ENCODE measurements at places on chromosomes 7 and 10.

DNA sequence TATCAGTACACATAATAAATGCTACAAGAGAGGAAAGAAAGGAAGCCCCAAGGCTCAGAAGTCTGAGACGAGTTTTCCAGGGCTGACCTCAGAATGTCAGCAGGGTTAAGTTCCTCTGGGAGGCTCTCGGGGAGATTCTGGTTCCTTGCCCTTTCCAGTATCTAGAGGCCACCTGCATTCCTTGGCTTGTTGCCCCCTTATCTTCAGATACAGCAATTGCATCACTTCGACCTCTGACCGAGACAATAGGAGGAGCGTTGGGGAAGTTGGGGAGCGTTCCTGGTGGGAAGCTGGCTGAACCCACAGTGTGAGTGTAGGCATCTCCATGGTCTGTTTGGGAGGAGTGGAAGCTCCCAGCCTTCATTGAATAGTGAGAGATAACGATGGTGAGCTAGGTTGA lies 72.0 kb upstream of the MTPN start:
- DNase-seq = no peak

DNA sequence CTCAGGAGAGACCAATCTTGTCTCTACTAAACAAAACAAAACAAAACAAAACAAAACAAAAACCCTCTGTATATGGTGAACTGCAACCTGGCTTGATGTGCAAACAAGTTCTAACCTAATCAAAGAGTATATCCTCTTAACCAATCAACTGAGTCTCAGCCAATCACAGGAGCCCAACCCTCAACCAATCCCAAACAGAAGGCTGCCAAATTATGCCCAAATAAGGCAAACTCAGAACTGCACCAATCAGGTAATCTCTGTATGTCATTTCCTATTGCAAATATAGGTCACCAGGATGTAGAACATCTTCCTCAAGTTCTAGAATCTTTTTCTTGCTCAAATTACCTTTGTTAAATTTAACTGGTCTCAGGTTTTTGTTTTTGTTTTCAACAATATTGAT lies 5.2 kb downstream of the FAM133B start:
- DNase-seq = no peak

DNA sequence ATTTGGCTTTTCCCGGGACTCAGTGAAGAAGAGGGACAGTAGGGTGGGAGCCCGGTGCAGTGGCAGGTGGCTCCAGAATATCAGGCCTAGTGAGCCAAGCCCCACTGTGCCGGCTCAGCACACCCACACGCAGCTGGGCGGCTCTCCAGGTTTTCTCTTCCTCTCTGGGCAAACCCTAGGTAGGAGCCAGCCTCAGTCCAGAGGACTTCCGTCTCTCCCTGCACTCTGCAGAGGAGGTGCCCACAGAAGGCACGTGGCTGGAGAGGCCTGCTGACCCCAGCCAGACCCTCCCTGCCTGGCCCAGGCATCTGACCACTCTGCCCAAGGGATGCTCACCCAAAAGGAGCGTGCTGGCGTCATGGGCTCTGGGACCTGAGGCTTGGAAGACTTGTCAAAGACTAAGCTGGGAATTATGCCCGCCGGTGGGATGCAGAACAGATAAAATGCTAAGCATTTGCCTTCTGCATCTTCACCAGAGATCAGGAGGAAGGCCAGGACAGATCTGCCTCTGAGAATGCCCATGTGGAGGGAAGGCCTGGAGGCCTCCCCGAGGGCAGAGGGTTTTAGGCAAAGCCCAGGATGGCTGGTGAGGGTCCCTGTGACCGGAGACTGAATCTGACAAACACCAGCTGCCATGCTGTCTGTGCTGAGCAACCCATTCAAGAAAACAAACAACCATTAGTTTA lies 40.2 kb downstream of the TCERG1L start:
- DNase-seq = no peak

- no peak for DNase-seq
Observed at GRCh38 chr10:123538401-123539320, 127.5 kb upstream of the GPR26 start.

GRCh38 chr10:132627666-132628531 lies 90.3 kb downstream of the INPP5A start:
- no peak for DNase-seq

DNA sequence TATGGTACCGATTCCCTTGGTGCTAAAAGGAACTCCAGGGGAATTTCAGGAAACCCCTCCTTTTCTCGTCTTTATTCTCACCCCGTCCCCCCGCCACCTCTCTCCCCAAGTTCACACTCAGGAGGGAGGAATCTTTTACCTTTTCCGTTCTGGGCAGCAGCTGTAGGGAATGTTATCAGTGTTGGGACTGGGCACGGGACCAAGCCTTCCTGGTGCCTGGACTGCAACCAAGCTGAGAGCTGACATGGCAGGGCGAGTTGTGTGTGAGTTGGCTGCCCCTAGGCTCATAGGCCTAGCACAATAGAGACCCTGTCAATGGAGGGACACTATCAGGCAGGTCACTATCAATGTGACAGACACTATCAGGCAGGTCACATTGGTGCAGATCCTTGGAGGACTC lies 121.4 kb downstream of the TCF7L2 start:
- DNase-seq = no peak

- DNase-seq = no peak
Observed at GRCh38 chr7:148650232-148650858, 48.4 kb upstream of the CUL1 start.

- DNase-seq = no peak
Observed at GRCh38 chr7:83528925-83529423, 120.0 kb downstream of the SEMA3E start.

GRCh38 chr10:100154666-100155065 lies 31.2 kb downstream of the ERLIN1 start:
- DNase-seq = no peak

- DNase-seq = no peak
Observed at GRCh38 chr10:74432841-74433594, 282.0 kb downstream of the ADK start.

DNA sequence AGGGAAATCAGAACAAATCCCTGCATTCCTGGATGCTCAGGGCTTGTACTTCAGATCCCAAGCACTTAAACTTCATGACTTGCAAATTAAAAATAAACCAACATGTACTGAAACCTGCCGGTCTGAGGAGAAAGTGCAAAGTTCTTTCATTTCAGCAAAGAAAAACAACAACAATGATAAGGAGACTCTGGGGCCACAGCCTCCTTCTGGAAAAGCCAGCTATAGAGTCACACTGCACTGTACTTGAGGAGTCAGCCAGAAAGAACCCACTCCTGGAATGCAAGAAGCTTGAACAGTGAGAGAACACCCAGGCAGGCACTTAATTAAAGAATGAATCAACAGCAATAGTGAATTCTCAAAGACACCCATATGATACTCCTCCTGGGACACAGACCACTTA lies 49.7 kb upstream of the TM9SF3 start:
- no peak for DNase-seq

DNA sequence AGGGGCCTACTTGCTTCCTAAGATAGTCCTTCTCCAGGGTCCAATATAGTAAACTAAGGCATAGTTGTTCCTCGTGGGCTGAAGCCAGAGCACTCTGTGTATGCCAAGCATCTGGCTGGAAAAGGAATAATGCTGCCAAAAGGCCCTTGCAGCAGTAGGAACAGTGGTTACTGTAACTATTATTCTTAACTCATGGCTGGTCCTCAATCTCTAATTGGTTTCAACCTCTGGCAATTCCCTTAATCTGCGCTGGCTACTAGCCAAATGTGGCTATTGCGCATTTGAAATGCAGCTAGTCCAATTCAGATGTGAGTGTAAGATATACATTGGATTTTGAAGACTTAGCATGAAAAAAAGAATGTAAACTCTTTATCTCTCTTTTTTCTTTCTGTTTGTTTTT lies 27.8 kb upstream of the LBX1 start:
- no peak for DNase-seq

GRCh38 chr10:75451831-75452230 lies 20.4 kb downstream of the LRMDA start:
- no peak for DNase-seq

GRCh38 chr7:158192184-158192835 lies 395.3 kb downstream of the PTPRN2 start:
- DNase-seq = no peak

- DNase-seq = no peak
Observed at GRCh38 chr10:108244443-108245228, 1080.1 kb upstream of the SORCS1 start.

DNA sequence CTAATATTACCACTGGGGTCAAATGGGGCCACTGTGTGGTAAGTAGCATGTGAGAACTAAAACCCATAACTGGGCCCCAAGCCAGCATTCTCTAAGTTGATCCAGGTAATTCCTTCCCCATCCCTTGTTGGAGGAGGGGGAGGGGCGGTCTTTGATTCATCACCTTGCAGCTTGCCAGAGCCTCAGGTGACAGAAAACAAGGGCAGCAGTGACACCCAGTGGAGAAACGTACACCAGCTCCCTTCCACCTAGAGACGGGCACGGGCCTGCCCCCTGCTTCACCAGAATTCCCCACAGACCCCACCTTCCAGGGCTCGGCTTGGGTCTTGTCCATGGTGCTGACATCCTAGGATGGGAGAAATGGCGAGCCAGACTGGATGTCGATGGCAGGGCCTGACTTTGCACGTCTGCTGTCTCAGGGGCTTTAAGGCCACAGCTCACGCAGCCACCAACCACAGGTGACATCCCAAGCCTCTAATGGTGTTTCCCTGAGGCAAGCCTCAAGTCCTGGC lies 102.0 kb downstream of the STRA8 start:
- peak; percentile 69 for DNase-seq

GRCh38 chr7:103626776-103627175 lies 180.8 kb upstream of the SLC26A5 start:
- no peak for DNase-seq

GRCh38 chr7:146319629-146320028 lies 203.0 kb downstream of the CNTNAP2 start:
- DNase-seq = no peak

DNA sequence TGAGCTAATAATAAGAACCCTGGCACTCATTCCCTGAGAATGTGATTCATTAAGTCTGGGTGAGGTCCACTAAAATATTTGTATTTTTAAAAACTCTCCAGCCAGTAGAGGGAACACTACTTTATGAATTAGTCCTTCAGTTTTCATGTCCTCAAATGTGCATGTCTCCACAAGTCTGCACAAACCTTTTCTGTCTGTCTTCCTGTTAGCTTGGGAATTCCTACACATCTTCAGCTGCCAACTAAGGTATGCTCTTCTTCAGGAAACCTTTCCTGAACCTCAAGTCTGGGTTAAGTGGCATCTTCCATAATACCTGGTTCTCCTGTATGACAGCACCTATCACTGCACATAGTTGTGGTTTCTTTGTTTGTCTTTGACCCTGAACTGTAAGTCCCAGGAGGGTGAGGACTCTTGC lies 119.6 kb upstream of the MKX start:
- no peak for DNase-seq

DNA sequence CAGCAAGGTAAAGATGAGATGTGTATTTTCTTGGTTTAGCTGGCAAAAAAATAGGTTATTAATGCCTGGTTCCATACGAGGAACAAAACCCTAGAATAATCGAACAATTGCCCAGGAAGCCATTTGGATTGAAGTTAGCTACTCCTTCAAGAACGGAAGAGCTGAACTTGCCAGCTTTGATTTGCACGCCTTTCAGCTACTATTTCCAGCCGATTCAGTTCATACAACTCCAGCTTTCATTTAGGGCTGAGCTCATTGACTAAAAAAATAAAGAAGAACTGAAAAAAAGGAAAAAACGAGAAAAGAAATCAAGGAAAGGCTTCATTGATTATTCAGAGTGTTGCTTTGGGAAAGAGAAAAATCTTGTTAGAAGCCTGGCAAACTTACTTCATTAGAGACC lies 60.4 kb downstream of the PTN start:
- DNase-seq = no peak

DNA sequence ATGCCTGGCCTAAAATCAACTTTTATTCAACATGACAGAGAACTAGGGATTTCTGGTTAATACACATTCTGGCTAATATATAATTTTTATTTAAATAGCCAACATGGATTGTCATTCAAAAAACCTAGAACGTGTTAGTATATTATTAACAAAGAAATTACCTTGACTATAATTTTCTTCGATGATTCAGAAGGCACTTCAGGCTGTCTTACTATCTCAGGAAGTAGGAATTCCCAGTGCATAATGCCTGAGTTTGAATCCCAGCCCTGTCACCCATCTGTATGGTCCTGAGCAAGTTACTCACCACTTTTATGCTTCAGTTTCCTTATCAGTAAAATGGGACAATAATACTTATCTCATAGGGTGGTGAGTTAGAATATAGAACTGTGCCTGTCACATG lies 106.2 kb downstream of the SORCS1 start:
- no peak for DNase-seq

- DNase-seq = no peak
Observed at GRCh38 chr7:18573410-18574234, 78.1 kb downstream of the HDAC9 start.

DNA sequence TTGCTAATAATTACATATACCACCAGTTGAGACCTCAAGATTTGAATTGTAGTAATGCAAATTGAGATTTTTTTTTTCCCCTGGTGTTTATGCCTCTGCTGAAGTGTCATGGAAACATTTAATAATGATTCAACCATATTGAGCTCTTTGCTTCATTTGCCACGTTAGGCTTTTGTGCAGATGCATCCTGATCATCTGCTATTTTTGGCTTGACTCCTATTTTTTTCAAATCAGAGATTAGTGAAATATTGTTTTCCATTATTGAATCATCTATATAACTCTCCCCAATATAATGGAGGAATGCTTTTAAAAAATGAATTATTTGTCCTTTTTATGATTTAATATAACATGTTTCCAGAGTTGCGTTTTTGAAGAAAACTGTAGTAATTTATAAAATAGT lies 115.1 kb downstream of the SRI start:
- DNase-seq = no peak

DNA sequence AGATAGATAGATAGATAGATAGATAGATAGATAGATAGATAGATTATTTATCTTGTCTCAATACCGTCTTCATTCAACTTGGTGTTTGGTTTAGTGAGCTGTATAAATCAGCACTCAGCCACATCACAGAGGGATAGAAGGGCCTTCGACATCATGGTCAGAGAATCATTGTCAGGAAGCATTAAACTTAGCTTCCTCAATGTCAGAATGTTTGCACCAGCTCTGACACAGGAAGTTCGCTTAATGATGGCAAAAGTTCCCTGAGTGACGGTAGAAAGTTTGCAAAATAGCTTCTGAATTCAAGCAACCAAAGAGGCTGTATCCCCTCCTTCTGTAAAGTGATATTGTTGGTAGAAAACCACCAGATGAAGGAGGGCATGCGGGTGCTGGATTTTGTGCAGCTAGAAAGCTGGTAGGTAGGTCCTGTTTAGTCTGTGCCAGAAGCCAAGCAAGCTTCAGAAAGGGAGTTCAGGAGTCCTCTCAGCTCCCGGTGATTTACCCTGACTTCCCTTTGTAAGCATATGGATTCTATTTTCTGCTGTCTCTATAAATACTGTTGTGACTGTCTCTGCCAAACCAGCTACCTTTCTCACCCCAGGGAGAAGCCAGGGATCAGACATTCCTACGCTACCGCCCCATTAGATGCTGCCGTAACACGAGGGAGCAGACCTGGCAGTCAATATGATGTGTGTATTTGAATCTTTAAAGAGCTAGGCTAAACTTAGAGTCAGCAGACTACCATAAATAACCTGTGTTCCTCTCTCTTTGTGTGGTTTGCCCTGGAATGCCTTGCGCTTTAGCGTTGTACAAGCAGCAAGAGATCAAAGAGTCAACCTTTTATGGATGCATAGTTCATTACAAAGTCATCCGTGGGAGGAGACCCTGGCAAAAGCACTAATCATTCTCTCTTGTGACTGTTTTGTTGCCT lies 200.5 kb upstream of the KIAA1217 start:
- no peak for DNase-seq

GRCh38 chr10:43211431-43212042 lies 55.3 kb downstream of the RASGEF1A start:
- no peak for DNase-seq

All from A549 (cell line).